ENCODE measurements at places on chromosomes 7 and 10.

- DNase-seq: peak; percentile 84
Measured at GRCh38 chr7:30323006-30323355, 38.6 kb downstream of the ZNRF2 start.

DNA sequence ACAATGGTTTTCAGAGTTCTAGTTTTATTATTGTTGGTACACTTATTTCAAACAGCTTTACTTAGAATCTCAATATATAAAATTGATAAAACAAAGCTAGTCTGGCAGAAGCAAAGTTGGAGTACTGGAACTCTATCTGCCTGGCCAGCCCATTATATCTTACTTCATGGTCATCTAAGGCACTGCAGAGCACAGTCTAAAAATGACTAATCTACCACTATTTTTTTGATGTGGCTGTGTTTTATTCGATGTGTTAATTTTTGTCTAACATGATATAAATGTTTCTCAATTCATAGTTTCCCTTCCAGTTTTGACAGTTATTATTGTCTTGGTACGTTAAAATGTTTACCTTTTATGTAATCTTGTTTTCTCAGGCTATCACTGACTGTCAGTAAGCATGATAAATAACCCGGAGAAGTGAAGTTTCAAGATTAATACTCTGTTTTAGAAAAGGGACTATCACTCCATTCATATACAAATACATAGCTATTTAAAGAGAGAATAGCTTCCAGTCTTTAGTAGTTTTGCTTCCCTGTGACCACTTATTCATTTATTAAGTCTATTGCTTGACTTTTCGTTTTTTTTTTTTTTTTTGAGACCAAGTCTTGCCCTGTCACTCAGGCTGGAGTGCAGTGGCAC, 60.6 kb upstream of the CSTF2T start:
- DNase-seq: no peak

DNA sequence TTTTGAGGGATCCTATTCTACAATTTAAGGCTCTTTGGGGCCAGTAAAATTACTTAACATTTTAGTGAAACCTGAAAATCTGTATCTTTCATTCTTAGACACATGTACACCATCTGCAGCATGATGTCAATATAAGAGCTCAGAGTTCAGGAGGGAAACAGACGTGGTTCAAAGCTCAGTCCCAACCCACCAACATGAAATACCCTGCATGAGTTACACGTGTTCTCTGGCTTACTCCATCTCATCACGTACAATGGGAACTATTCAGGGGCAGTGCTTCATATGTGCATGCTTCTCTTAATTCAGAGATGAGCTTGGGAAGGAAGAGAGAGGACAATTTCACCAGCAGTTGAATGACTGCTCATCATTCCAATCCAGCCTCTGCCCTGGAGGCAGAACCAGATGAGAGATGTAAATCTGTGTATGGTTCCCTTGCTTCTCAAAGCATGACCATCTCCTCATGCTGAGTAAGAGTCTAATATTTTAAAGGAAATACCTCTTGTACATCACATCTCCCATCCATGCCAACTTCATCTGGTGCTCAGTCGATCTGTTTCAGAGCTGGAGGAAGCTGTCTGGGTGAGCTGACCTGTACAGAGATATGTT, 29.0 kb upstream of the ADAM12 start:
- no peak for DNase-seq

DNA sequence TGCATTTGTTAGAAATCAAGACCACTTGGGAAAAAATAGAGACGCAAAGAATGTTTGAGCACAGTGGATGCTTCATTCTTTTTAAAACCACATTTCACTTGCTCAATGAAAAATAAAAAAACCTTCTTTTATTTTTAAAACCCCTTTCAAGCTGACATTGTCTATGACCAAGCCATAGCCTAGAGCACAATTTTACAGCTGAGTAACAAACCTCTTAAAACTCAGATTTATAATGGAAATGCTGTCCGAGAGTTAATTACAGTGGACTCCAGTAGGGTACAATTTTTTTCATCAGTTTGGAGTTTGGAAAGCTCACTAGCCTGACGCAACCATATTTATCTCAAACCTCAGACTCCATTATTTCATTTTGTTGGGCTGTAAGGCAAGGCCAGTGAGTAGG, 116.3 kb downstream of the RNLS start:
- DNase-seq: no peak

GRCh38 chr10:9015447-9015846, 961.0 kb downstream of the GATA3 start:
- no peak for DNase-seq

GRCh38 chr7:25031007-25031406, 51.0 kb upstream of the OSBPL3 start:
- peak; percentile 75 for DNase-seq

- no peak for DNase-seq
Measured at GRCh38 chr10:25444266-25444665, 269.5 kb downstream of the GPR158 start.

- DNase-seq: no peak
Measured at GRCh38 chr7:115293628-115294240, 371.8 kb downstream of the MDFIC start.

GRCh38 chr7:106092204-106092603, 19.9 kb downstream of the SYPL1 start:
- DNase-seq: no peak

DNA sequence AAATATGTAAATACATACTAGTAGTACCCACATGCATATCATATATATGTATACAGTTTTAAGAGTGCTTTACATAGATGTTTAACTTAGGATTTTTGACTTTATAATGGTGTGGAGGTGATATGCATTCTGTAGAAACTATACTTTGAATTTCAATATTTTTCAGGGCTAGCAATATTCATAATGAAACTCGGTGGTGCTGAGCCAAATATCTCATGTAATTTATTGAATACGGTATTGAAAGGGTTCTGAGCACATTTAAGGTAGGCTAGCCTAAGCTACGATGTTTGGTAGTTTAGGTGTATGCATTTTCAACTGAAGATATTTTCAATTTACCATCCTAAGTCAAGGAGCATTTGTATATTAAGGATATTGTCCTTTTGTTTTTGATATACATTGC, 36.0 kb downstream of the ZNRF2 start:
- peak; percentile 53 for DNase-seq

DNA sequence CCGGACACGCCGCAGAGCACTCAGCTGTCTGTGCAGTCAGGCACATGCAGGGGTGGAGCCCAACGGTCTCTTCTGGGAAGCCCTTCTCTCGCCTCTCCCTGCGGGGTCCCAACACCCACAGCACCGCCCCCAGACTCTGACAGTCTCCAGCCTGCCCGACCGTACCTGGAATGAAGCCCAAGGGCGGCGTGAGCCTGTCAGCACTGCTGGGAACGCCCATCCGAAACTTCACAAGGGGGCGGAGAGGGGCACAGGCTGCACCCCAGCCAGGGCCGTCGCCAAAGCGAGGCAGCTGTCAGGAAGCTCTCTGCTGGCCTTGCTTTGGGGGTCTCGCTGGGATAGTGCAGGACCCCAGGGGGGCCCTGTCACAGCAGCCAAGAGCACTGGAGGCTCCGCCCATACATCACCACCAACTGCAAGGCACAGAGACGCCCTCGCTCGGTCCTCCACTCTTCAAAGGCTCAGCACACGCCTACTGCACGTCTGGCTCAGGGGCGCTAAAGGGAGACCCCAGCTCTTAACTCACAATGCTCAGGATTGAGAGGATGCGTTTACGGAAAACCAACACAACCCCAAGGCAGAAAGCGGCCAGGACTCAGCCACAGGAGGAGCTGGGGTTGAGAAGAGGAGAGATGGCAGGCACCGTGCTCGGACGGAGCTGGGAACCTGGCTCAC, 30.9 kb downstream of the MAD1L1 start:
- DNase-seq: no peak

GRCh38 chr7:151384352-151384697, 25.5 kb downstream of the WDR86 start:
- DNase-seq: no peak
